Transverse colon (tissue), 4 donors: ENCODE measurements at places on chromosomes 11 and 22.

DNA sequence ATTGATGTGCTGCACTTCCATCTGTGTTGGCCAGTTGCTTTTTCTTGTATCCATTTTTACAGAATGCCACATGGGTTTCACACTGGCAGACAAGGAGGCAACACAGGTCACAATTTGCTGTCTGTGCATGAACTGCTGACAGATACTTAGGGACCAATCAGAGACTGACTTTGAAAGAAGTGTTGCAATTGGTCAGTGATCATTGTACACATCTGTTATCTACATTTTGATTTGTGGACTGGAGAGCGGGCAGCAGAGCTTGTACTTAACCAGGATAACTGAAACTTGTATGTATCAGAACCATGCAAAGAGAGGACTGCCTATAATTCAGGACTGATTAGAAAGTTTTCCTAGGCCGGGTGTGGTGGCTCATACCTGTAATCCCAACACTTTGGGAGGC is 21.8 kb downstream of the PRR5 start:
- no peak overlapping the region for H3K27ac ChIP-seq
- H3K4me3 ChIP-seq, result no peak overlapping the region
- H3K36me3 ChIP-seq, result no peaks in the 10 kb centered on the region
- no peaks in the 10 kb centered on the region for H3K27me3 ChIP-seq

DNA sequence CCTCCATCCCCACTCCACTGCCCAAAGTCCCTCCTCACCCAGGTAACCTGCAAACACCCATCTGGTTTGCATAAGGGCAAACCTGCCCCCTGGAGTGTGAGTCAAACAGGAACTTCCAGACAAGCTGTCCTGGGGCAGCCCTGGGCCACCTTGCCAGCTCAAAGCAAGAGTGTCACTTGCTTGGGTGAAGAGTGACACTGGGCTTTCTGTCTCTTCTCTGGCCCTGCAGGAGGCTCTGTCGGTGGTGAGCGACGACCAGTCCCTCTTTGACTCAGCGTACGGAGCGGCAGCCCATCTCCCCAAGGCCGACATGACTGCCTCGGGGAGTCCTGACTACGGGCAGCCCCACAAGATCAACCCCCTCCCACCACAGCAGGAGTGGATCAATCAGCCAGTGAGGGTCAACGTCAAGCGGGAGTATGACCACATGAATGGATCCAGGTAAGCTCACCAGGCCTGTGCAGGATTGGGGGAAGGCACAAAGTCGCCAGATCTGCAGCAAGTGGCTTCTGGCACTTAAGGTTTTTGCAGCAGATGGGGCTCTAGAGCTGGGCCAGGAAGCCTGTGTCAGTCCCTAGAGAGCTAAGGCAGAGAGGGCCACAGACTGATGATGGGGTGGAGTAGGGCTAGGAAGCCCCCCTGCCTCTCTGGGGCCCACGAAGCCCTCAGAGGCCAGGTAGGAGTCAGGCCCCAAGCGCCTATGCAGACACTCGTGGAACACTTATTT is 64.2 kb downstream of the FLI1 start:
- H3K27me3 ChIP-seq, result no peaks in the 10 kb centered on the region
- H3K4me3 ChIP-seq, result no peak overlapping the region
- no peaks in the 10 kb centered on the region for H3K36me3 ChIP-seq

DNA sequence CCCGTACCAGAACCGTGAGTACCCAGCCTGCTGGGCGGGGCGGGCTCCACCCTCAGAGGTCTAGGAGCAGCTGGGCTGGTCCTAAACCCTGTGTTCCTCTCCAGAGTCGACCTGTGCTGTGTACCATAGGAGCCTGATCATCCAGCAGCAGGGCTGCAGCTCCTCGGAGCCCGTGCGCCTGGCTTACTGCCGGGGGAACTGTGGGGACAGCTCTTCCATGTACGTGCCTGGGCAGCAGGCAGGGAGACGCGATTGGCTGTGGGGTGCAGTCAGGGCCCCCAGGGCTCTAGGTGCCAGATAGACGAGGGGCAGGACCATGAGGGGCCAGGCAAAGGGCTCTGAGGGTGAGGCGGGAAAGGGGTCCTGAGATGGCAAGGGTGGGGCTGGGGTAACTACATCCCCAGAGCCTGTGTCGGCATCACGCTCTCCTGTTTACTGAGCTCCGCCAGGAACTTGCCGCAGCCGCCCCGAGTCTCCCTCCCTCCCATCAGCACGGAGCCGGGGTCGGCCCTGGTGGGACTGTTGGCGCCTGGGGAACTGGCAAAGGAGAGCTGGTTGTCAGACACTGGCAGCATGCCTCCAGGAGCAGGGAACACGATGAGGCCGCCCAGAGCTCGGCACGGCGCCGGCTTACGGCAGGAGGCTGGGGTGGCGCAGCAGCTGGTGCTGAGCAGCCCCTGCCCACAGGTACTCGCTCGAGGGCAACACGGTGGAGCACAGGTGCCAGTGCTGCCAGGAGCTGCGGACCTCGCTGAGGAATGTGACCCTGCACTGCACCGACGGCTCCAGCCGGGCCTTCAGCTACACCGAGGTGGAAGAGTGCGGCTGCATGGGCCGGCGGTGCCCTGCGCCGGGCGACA is 22.9 kb upstream of the MUC5B start:
- peak; percentile 30 for DNase-seq
- H3K27me3 ChIP-seq, result peaks cover 52% of the 10 kb centered on the region
- no peaks in the 10 kb centered on the region for H3K36me3 ChIP-seq
- H3K4me1 ChIP-seq, result peaks cover 19% of the 10 kb centered on the region

DNA sequence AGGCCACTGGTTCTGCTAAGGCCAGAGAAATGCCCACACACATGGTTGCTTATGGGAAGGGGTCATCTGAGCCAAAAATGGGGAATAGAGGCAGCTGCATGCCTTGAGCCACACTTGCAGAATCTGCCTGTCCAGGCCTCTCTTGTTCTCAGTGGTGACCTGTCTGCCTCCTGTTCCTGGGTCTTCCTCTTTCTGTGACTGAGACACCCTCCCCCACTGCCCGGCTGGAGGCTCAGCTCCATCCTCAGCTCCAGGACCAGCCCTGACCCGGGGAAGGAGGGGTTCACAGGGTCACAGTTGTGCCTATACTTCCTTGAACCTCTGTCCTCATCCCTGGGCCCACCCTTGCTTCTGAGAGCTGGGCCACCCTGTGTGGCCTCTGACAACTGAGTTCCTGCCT is 52.3 kb downstream of the CSF2RB start:
- no peak overlapping the region for H3K4me3 ChIP-seq
- no peaks in the 10 kb centered on the region for H3K4me1 ChIP-seq
- no peaks in the 10 kb centered on the region for H3K36me3 ChIP-seq
- H3K27ac ChIP-seq, result no peak overlapping the region

GRCh38 chr22:50218153-50218995 is 17.6 kb downstream of the SELENOO start:
- no peak for DNase-seq
- H3K27ac ChIP-seq, result no peak overlapping the region
- H3K36me3 ChIP-seq, result peaks cover 48% of the 10 kb centered on the region
- H3K4me1 ChIP-seq, result peaks cover 5% of the 10 kb centered on the region

DNA sequence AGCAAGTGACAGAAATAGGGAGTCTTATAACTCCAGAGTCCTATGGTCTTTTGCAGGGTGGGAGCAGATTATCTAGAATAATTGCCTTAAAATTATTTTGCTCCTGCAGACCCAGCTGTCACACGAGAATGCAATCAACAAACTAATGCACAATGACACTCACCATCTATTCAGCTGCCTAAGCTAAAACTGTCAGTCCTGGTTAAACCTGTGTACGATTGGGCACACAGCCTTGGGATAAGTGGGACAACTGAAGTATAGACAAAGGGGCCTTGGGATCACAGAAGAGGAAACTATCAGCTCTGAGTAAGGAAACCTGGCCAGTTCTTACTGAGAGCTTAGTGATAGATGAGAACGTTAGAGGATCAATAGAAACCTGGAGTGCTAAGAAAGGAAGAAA is 595.9 kb upstream of the KIRREL3 start:
- no peak for DNase-seq
- H3K4me3 ChIP-seq, result no peak overlapping the region
- no peaks in the 10 kb centered on the region for H3K4me1 ChIP-seq
- no peaks in the 10 kb centered on the region for H3K36me3 ChIP-seq

DNA sequence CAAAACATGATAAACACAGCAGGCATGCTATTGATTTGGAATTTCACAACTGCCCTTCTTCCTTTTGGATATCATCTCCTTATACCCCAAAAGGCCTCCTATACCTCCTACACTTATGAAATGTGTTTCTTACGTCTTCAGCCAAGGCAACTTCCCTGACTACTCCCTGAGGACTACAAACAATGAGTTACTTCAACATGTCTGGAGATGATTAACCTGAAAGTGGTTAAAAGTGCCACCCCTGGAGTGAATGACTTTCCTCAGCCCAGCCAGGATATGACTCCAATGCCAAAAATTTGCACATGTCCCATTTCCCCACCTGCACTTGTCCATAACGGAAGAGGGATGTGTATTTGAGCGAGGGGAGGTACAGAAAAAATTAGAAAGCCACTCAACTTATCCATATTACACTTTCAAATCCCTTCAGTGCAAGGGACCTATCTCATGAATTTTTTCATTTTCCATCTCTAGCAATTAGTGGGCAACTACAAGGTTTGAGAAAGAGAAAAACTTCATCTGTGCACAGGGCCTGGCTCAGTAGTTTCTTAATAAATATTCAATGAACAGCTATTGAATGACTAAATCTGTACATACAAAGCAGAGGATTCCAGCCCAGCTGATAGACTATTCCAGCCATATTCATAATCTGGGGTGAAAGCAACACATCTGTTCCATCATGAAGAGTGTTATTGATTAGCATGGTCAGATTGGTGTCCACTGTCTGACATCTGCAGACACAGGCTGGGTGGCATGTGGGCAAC is 36.8 kb downstream of the KIRREL3 start:
- DNase-seq, result peak; percentile 17
- H3K36me3 ChIP-seq, result no peaks in the 10 kb centered on the region
- no peaks in the 10 kb centered on the region for H3K27me3 ChIP-seq

DNA sequence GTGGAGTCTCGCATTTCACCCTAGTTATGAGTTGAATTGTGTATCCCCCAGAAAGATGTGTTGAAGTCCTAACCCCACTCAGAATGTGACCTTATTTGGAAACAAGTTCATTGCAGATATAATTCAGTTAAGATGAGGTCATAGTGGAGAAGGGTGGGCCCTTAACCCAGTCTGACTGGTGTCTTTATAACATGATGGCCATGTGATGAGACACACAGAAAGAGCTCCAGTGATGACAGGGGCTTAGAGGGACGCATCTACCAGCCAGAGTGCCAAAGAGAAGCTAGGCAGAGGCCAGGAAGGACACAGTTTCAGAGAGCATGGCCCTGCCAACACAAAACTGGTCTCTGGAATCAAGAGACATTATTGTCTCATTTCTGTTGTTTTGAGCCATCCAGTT is 50.3 kb downstream of the LARGE1 start:
- DNase-seq, result no peak
- H3K4me3 ChIP-seq, result no peak overlapping the region
- no peaks in the 10 kb centered on the region for H3K27me3 ChIP-seq
- H3K27ac ChIP-seq, result peak overlapping the region; percentile 32
- H3K36me3 ChIP-seq, result no peaks in the 10 kb centered on the region
- H3K4me1 ChIP-seq, result peaks cover 26% of the 10 kb centered on the region

GRCh38 chr11:63920126-63920938 is 3.4 kb upstream of the RCOR2 start:
- peak overlapping the region; percentile 28 for H3K4me3 ChIP-seq
- no peaks in the 10 kb centered on the region for H3K36me3 ChIP-seq

GRCh38 chr22:38490475-38490874 is 15.6 kb downstream of the DDX17 start:
- peak overlapping the region; percentile 58 for H3K27ac ChIP-seq
- no peak for DNase-seq
- peaks cover 93% of the 10 kb centered on the region for H3K36me3 ChIP-seq
- no peak overlapping the region for H3K4me3 ChIP-seq

GRCh38 chr11:7694235-7694634 is 12.0 kb downstream of the OVCH2 start:
- DNase-seq, result no peak
- H3K27ac ChIP-seq, result no peak overlapping the region
- H3K36me3 ChIP-seq, result no peaks in the 10 kb centered on the region
- H3K4me3 ChIP-seq, result no peak overlapping the region

DNA sequence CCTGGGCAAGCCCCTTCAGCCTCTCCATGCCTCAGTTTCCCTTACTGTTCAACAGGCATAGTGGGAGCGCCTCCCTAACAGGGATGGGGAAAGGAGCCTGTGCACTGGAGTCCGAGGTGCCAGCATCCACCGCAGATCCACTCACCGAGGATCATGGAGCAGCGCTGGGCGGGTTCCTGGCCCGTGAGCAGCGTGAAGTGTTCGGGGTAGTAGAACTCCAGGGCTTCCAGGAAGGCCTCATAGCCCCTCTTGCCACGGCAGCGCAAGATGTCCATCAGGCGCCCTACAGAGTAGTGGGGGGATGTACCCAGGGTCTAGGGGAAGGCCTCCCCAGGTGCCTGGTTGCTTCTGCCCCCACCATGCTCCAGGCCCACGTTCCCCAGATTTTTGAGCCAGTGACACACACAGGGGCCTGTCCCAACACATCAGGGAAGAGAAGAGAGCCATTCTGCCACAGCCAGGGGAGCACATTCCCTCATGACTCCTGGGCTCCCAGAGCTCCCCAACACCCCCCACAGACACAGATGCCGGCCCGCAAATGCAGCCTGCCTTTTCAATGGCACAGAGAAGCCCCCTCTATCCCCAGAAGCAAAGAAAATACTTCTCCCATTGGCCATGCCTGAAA is 1.3 kb downstream of the CARD10 start:
- peaks cover 22% of the 10 kb centered on the region for H3K27me3 ChIP-seq
- H3K4me3 ChIP-seq, result peak overlapping the region; percentile 74
- peaks cover 34% of the 10 kb centered on the region for H3K4me1 ChIP-seq
- H3K27ac ChIP-seq, result peak overlapping the region; percentile 87

DNA sequence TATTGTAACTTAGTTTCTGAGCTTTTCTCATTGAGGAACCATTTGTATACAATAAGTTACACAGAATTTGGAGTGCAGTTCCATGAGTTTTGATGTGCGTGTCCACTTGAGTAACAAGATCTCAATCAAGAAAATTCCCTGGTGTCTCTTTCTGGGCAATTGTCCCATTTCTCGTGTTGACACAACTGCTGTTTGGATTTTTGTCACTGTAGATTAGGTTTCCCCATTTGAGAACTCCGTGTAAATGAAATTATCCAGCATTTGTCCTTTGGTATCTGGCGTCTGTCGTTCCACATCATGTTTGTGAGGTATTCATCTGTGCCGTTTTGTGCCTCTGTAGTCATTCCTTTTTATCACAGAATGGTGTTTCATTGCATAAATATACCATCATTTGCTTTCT is 547.0 kb downstream of the TBC1D22A start:
- H3K27ac ChIP-seq, result no peak overlapping the region
- no peaks in the 10 kb centered on the region for H3K36me3 ChIP-seq
- H3K27me3 ChIP-seq, result peaks cover 5% of the 10 kb centered on the region
- DNase-seq, result no peak

GRCh38 chr11:106304274-106304673 is 226.8 kb downstream of the AASDHPPT start:
- no peaks in the 10 kb centered on the region for H3K36me3 ChIP-seq
- H3K27me3 ChIP-seq, result no peaks in the 10 kb centered on the region
- H3K4me1 ChIP-seq, result no peaks in the 10 kb centered on the region
- H3K27ac ChIP-seq, result no peak overlapping the region
- no peak overlapping the region for H3K4me3 ChIP-seq
- DNase-seq, result no peak
